ENCODE measurements at places on chromosomes 6 and 20.

GRCh38 chr20:43514648-43514999 is 7.1 kb downstream of the L3MBTL1 start:
- no peak for DNase-seq

DNA sequence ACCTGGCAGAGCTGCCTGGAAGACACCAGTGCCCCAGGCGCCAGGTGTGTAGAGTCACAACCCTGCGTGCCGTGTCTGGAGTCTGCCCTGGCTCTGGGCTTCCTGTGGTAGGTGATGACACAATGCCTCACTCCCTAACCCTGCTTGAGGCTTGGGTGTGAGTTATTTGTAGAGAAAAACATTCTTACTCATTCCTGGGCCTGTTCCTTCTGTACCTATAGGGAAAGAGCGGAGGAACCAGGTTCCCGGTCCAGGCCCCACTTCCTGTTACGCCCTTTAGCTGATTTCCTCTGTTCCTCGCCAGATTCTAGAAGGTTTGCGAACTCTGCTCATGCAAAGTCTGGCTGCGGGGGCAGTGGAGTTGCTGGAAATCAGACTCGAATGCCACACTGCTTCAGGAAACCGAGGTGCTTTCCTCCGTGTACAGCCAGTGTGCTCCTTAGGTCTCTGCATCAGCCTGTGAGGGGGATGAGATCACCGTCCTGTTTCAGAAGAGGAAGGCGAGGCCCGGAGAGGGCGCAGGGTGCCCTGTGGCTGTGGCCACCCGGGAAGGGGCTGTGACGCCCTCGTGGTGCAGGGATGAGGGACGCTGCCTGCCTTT is 67.1 kb upstream of the DUSP22 start:
- no peak for DNase-seq

DNA sequence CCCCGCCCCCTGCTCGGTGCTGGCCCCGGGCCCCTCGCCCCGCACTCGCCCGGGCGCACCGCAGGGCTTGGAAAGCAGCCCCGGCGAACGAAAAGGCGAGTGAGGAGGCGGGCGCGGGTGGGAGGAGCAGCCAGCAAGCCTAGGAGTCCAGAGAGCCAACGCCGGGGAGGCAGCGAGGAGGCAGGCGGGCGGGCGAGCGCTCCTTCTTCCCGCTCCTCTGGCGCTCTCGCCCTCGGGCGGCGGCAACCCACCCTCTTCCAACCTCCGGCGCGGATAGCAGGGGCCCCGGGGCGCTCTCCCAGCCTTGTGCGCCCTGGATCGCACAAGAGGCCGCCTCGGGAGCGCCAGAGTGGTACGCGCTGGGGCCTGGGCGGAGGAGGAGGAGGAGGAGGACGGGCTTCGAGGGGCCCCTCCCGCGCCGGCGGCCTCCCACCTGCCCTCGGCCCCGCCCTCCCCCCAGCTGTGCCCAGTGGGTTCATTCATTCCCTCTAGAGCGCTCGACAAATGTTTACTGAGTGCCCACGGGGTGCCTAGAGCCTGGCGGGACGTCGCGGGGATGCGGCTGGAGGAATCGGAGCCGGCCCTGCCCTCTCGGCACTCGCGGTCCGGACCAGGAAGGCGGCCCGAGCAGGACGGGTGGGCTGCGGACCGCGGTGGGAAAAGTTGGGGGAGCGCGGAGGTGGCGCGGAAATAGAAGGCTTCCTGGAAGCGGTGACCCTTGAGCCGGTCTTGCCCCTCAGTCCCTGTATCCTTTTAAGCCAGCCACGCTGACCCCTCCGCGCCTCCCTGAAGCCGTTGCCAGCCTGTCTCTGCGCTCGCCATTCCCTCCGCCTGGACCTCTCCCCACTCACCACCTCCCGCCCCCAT is at the start of gene BMP7:
Gene BMP7 (minus strand): TSS at position 351 of the 867 bp plus-strand sequence. CDS start 519 bp downstream, outside the sequence.
- no peak for DNase-seq

- no peak for DNase-seq
These were observed 304.3 kb upstream of the SUPT3H start for GRCh38 chr6:45681860-45682511.

GRCh38 chr6:28490205-28490890 is 25.2 kb downstream of the GPX6 start:
- DNase-seq: no peak

DNA sequence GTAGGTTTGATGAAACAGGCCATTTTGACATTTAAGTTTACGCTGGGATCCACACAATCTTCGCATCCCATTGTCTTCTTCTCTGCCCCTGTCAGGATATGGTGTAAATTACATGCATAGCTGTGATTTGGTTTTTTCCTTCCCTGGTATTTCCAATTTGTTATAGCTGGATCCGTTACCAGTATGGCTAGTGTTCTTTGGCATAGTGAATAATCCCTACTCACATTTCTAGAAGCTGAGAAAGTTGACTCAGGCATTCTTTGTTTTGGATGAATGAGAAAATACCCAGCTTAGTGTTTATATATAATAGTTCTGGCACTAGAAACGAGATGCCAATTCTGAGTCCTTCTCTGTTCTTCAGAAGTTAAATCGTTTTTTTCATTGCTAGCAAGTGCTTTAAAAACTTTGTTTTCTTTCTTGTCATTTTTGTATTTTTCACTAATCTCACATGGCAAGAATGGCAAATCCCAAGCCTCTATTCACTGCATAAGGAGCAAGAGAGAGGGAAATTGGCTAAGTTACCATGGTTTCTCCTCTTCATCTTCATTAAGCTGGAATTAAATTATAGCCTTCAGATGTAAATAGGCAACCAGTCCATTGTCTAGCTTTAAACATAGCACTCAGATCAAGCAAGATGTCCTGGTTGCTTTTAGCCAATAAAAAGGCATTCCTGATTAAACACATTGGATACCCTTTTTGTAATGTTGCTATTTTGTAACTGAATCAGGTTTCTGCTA is 91.9 kb upstream of the LAMP5 start:
- no peak for DNase-seq

GRCh38 chr6:136962661-136963060 is 40.6 kb downstream of the SLC35D3 start:
- peak; percentile 79 for DNase-seq

Measured in NCI-H446 (cell line).